MCF 10A (cell line): ENCODE measurements at places on chromosomes 1 and 21.

DNA sequence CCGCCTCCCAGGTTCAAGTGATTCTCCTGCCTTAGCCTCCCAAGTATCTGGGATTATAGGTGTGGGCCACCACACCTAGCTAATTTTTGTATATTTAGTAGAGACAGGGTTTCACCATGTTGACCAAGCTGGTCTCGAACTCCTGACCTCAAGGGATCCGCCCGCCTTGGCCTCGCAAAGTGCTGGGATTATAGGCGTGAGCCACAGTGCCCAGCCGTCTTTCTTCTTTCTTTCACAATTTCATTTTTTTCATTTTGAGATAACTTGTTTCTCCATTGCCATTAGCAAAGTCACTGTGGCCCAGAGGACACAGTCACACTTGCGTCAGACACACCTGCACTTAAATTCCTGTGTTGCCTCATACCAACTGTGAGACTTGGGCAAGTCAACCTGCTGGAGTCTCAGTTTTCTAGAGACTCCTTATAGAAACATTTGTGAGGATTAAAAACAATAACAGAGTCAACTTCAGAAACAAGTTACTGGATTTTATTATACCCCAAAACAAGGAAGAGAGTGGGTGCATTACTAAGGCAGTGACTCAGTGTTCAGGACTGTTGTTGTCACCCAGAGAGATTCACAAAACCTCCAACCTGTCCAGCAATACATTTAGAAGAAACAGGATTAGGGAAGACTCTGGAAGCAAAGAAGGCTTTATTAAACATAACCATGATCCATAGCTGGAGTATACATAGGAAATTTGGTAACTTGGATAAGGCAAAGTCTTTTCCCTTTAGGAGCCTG, 2.6 kb downstream of the TEDDM1 start:
- DNase-seq, result peak; percentile 81

GRCh38 chr1:55386456-55386855, 171.3 kb upstream of the USP24 start:
- DNase-seq, result no peak

DNA sequence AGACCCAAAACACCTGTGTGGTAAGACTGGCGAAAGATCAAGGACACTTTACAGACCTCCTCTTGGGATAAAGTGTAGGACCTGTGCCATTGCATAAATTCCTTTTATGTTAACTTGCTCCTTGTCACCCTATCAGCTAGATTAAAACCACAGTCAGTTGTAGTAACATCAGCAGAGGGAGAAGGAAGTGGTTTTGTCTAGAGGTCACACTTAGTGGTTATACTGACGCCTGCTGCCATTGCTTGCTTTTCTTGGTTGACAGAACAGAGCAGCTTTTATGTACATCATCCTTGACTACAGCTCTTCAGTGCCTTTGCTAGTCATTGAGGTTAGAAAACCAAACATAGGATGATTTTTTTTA, 101.4 kb downstream of the PBX1 start:
- DNase-seq, result no peak

- peak; percentile 80 for DNase-seq
Observed at GRCh38 chr1:242206994-242207393, 208.1 kb upstream of the MAP1LC3C start.
